ENCODE measurements at places on chromosomes 7 and 10.

DNA sequence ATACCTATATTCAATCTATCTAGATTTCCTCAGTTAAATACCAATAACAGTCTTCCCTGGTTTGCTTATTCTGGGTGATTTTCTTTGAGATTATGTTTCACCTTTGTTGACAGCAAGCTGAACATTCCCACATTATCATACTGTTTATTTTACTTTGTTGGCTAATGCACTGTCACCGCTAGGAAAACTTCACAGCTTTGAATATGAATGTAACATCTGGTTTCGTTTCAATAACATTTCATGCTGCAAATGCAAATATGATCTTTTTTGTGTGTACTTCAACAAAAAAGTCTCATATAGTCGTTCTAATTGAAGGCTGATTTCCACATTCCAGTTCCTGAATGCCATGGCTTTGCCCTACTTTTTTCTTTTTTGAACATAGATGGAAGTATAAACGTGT is 946.3 kb upstream of the GHITM start:
- no peak for DNase-seq

DNA sequence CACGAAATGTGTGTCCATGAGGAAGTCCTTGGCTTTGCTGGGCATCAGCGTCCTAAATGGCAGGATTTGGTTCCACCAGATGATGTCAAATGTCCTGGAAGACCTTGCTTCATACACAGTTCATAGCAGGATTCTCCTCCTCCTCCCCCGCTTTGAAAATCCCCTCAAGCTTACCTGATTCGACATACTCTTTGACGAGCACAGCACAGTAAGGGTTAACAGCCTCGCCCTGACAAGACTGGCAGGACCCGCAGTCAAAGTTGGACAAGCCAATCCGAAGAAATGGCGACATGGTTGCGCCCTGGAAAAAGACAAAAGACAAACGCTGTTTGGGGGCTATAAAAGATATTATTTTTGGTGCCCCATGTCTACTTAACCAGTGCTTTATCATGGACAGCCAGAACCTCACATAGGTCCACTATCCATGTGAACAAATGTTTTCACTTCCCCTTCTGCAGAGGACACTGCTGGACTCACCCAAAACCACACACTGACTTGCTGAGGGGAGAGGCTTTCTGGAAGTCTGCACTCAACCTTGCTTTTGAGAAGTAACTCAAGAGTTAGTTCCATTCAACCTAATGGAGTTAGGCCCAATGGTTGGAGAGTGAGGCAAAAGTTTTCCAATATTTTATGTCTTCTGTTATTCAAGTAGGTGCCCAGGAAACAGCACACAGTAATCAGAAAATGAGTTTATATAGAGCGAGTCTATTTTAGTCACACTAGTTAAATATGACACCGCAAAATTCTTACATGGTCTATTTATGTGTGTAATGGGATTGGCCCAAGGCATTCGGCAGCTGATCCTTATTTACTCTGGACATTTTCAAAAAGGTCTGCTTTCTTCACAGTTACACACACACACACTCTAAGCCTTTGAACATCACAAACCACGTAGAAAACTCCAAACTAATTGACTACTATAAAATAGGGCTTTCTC is 65.0 kb downstream of the PRKCQ start:
- DNase-seq = no peak

DNA sequence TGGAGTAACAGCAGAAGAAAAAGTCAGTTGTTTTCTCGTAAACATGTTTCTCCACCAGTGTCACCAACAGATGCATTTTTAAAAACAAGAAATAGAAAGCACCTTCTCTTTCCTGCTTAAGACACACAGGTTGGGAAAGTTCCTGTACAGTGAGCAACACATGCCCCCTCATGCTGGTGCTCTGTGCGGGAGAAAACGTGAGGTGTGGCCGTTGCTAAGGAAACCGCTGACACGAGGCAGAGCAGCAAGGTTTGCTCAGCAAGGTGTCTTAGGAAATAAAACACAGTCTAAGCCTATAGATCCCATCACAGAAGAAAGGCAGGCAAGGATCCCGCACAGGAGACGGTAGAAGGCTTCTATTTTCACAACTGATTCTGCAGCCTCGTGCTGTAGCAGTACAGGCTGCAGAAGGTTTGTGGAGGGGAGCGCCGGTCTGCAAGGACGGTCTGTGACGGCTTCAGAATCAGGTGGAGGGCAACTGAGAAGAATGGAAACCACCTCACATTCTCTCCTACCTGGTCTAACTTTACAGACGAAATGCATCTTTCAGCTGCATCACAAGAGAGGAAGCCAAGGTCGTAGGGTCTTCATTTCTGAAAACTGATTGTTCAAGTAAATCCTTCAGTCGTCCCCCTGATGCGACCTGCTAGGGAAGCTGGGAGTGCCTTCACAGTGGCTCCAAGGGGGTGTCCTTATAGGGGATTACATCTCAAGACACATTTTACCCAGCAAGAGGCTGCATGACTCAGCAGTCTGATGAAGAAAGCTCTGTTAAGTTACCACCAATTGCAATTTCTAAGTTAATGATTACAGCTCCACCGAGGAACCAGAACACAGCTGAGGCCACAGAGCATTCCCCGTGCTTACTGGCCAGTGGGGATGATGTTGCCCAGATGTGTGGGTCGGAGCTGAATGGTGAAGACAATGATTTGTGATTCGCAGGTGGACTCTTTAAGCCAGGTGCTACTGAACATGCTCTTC is 150.7 kb upstream of the KLF14 start:
- DNase-seq = peak; percentile 33

- DNase-seq = no peak
Measured at GRCh38 chr7:5769571-5769970, 11.9 kb downstream of the RNF216 start.

GRCh38 chr7:155003092-155003375 is at the start of gene PAXIP1:
Gene PAXIP1 (minus strand): TSS chr7:155003124. CDS start chr7:155002929, 195 bp downstream.
- no peak for DNase-seq

All from NCI-H2171 treated with DMSO at 0.1 percent for 48 hours (cell line).